ENCODE measurements at places on chromosomes 2 and 18.

DNA sequence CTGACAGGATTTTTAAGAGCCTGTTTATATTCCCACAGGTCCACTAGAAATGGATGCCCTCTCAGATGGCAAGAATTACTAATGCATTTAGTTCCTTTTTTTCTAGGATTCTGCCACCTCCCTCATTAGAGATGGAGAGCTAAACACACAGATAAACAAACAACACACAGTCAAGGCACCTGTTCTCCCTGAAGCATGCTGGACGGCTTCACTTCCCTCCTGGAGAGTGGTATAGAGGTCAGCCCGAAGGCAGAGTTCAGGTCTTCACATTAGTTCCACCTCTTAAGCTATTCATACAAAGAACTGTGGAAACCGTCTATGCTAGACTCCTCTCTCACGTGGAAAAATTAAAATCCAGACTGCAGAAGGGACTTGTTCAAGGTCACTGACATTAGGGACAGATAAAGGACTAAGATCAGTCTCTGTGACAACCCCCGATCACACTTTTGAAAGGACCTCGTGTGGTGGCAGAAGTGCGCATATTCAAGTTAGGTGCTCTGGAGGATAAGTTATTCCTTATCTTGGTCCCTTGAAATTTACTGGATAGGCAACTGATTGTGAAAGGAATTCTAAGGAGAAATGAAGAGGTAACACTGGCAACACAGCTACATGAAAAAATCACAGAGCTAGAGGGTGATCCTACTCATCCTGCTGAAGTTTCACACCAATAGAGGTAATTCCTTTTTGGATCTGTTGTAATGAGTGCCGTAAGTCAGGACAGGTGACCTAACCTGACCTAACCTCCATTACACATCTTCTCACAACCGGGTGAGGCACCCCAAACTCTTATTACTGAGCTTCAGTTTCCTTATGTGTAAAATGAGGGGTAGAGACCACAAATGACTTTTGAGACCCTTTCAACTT, 75.1 kb downstream of the SPRED2 start:
- no peak for DNase-seq

GRCh38 chr2:79082987-79083386, 4.8 kb downstream of the REG1B start:
- DNase-seq: no peak

DNA sequence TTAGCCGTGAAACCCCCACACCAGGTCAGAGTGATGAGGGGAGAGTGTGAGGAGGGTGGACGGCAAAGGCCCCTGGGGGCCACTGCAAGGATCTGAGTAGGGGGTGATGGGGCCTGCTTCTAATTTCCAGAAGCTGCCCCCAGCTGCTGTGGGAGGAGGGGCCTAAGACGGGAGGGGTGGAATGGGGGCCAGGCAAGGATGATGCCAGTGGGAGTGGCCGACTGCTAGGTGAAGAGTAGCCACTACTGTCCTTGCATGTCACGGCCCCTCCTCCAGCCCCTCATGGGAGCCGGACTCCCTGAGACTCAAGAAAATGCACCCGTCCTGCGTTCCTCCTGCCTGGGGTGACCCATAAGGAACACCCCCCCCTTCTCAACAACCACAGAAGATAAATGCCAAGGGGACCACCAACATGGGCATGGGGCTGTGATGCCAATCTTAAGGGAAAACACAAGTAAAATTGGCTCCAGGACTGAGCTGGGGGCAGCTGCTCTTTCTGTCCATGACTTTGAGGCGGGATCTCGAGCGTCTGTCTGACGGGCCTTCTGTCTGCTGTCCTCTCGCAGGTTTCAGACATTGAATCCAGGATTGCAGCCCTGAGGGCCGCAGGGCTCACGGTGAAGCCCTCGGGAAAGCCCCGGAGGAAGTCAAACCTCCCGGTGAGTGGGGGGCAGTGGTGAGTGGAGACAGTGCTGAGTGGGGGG, 24.2 kb upstream of the PRLH start:
- no peak for DNase-seq

GRCh38 chr18:36352384-36352783, 54.9 kb downstream of the FHOD3 start:
- DNase-seq: no peak

- no peak for DNase-seq
These were observed 113.3 kb downstream of the OSBPL6 start for GRCh38 chr2:178307650-178308049.

DNA sequence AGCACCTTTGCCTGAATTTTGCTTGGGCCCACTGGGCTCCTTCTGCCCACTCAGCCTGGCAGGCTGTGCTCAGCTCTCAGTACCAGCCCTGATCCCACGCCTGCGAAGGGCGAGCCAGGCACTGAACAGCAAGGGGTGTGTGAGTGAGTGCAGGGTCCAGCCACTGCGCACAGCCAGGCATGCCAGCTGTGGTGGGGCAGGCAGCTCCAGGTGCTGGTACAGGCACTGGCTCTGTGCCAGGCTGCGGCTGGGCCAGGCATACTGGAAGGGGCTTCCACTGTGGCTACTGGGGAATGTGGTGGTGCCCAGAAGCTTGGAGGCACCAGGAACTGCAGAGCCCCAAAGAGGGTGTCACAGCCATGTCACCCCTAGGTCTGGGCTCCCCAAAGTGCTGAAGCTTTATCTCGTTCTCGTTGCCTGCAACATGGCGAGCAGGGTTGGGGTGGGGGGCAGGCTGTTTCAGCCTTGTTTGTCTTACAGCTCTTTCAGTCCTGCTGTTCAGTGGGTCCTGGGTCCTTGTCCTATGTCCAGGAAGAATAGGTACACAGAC, 8.8 kb downstream of the DYSF start:
- DNase-seq: no peak

- no peak for DNase-seq
These were observed 45.0 kb downstream of the SLC38A11 start for GRCh38 chr2:164910101-164910899.

GRCh38 chr2:39641635-39642034, 24.1 kb upstream of the TMEM178A start:
- no peak for DNase-seq

DNA sequence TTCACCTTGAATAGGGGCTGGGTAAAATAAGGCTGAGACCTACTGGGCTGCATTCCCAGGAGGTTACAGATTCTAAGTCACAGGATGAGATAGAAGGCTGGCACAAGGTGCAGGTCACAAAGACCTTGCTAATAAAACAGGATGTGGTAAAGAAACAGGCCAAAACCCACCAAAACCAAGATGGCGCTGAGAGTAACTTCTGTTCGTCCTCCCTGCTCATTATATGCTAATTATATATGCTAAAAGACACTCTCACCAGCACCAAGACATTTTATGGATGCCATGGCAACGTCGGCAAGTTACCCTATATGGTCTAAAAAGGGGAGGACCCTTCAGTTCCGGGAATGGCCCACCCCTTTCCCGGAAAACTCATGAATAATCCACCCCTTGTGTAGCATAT, 711.5 kb upstream of the KLHL29 start:
- DNase-seq: no peak
